ENCODE measurements at places on chromosomes 2 and 18.

DNA sequence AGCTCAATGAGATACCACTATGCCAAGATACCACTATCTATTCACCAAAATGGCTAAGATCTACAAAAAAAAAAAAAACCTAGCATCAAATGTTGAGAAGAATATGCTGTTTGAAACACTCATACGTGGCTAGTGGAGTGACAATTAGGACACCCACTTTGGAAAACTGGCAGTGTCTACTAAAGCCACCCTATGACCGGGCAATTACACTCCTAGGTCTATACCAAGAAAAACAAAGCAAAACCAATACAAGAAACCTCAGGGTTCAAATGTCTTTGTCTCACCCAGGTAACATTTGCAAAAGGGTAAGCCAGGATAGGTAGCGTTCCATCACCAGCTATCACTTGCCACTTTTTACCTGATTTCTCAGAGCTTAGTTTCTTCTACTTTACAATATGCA lies 123.6 kb upstream of the CAB39 start:
- DNase-seq: no peak

GRCh38 chr2:23836971-23837565 lies 89.9 kb downstream of the ATAD2B start:
- no peak for DNase-seq

GRCh38 chr2:160261732-160262131 lies 61.7 kb upstream of the ITGB6 start:
- no peak for DNase-seq

DNA sequence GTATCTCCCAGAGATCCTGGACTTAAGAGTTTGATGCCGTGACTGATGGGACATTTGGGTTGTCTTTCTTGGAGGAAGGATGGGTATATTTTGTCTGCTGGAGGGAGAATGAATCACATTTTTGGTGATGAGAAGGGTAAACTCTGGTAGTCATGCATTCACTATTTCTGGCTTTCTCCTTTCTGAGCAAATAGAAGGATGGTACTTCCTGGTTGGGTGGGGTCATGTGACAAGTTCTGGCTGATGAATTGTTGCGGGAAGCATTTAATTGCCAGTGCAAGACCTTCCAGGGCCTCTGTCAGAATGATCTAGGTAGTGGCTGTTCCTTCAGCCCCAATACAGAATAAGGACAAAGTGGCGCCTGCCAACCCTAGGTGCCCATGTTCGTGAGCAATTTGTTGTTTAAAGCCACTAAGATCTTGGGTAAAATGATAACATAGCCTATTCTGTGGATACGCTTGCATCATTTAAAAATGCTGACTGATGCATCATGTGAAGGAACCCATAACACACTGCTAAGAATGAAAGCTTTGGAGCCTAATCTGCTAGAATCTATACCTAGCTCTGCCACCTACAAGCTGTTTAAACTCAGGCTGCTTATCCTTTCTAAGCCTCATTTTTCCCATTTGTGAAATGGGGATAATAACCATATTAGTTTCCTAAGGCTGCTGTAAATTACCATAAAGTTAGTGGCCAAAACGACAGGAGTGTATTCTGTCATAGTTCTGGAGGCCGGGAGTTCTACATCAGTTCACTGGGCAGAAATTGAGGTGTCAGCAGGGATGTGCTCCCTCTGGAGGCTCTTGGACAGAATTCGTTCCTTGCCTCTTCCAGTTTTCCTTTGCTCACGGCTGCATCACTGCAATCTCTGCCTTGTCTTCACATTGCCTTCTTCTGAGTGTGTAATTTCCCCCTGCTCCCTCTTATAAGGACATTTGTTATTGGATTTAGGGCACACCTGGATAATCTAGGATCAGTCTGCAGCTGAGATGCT lies 281.3 kb downstream of the AGPS start:
- no peak for DNase-seq

DNA sequence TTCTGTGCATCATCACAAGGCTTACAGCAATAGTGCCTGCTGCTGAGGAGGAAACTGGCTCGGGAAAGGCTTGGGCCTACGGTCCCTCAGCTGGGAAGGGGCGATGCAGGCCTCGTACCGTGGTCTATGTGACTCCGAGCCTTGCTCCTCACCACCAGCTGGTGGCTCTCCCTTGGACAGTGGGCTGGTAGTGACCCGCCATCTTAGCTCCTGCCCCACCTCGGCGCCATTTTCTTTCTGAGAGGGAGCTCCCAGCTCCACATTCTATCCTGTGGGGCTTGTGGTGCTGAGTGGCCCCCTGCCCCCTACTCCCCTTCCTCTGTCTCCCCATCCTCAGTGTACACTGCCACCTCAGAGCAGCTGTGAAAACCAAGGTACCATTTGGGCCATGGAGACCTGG lies 255.7 kb downstream of the KLHL29 start:
- no peak for DNase-seq

DNA sequence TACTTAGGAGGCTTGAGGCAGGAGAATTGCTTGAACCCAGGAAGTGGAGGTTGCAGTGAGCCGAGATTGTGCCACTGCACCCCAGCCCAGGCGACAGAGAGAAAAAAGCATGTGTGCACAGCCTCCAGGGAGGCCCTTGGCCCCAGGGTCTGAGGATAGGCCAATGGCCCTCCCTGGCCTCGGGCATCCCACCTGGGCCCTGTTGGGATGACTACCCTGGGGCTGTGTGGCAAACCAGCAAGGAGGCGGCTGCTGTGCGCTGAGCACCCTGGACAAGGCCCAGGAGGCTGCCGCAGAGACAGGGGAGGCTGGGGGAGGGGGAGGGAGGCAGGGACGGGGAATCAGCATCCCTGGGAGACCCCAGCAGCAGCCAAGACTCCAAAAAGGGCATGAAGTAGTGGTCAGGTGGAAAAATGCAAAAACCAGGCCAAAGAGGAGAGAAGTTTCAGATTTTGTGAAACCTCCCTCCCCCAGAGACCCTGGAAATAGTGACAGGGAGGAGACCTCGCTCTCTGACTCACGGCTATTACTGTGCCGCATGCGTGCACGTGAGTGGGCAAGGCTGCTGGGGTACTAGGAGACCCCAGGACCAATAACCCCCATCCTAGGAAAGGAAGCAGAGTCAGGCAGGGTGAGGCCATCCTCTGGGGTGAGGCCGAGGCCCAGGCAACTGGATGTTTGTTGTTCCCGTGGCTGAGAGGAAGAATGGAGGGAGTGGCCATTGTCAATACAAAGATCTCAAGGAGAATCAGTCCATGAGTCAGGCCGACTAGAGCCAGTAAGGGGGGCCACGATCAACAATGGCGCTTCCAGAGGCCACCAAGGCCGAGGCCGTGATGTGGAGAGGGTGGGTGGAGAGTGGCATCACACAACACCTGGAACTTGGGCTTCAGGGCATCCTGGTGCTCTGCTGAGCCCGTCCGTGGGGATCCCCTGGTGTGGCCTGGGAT lies 16.0 kb upstream of the B3GNT7 start:
- no peak for DNase-seq

GRCh38 chr2:14909795-14910194 lies 277.3 kb downstream of the LRATD1 start:
- no peak for DNase-seq

DNA sequence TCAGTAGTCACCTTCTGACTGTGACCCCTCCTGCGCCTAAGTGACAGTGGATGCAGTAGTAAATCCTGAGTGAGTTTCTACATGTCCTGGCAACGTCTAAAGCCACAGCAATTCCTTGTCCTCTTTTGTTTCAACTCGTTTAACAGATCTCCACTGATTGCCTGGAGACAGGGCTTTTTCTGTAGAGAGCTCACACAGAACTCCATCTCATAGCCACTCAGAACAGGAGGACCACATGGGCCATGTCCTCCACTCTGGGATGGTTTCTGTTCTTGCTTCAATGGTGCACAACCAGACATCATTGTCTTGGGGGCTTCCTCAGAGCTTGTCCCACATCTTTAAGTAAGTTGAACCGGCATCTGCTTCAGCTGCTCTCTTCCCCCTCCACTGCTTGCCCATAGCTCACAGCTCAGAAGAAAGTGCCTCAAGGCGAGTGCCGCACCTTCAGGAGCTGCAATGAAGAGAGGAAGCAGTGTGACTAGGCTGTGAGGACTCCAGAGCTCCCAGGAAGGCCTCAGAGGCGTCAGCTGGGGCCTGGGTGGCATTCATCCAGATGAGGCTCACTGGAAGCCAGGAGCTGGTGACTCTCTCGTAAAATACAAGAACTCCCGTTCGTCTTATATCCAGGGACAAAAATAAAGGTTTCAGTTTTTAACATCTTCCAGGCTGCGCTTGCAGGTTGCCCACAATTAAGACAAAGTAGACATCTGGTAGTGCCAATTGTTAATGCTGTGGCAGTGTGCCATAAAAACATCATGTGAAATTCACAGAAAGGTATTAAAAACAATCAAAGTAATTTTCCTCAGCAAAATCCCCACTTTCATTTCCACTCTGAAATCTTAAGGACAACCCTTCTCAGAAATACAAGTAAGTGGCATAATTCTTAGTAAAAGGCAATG lies 37.3 kb downstream of the ST3GAL5 start:
- DNase-seq: peak; percentile 22

DNA sequence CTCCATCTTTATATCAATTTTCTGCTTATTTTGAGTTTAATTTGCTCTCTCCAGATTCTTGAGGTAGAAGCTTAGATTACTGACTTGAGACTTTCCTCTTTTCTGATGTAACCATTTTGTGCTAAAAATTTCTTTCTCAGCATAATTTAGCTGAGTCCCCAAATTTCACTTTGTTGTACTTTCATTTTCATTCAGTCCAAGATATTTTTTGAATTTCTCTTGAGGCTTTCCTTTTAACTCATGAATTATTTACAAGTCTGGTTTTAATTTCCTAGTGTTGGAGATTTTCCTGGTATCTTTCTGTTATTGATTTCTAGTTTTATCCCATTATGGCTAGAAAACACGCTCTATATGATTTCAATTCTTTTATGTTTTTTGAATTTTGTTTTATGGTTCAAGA lies 144.7 kb upstream of the PGAP1 start:
- no peak for DNase-seq

DNA sequence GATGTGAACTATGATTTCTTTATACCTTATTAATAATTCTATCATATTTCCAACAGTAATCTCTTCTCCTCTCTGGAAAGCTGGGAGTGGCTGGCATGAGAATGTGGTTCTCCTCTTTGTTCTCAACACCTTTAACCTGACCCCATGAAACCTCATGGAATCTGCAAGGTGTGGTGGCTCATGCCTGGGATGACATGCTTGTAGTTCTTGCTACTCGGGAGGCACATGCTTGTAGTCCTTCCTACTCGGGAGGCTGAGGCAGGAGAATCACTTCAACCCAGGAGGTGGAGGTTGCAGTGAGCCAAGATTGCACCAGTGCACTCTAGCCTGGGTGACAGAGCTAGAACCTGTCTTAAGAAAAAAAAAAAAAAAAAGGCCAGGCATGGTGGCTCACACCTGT lies 10.8 kb upstream of the CDCA7 start:
- no peak for DNase-seq

All from CD4-positive, alpha-beta T cell treated with Interleukin-6 at 100 ng/mL for 8 hours (primary cell).